ENCODE measurements at places on chromosomes 5 and 9.

DNA sequence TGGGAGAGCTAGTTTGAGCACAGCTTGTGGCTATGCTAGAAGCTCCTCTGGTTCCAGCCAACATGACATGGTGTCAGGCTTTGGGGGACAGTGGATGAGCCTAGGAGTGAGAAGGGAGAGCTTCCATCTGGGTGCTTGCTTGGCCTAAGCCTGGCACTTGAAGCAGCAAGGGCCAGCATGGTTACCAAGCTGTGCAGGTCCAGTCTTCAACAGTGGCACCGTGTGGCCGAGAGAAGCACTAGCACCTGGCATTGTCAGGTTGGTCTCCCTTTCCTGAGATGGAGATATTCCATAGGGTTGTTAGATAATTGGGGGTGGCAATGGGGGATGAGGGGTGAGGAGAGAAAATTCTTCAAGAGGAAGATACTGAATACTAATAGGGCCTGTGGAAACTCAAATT lies 261.9 kb downstream of the PBX3 start:
- no peak for DNase-seq

DNA sequence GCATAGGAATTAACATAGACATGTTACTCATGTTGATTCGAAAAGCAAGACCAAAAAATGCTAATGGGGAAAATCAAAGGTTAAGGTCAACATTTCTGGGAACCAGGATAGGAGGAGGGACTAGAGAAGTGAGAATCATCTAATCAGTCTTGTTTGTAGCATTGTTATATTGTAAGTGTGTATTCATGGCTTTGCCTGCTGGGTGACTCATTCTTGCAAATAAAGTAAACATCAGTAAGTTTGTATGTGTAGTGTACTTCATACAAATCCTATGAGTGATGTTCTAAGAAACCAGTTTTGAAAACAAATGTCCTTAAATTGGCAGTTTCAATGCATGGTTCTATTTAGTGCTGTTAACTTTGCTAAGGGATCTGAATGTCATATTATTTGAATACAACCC lies 79.0 kb upstream of the TMEM252 start:
- no peak for DNase-seq

DNA sequence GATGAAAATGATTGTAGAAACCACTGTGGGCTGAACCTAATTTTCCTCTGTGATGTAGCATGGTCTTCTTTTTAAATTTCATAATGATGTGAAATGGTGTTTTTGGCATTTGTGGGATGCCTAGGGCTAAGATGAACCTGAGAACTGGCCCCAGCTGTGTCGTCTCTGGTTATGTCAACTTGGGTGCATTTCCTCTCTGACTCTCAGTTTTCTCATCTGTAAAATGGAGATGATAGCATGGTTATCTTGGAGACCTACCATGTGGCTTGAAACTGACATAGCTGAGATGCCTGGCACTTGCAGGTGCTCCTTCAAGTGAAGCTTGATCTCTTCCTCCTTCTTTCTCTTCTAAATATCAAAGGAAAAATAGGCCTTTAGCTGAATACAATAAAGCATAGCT lies 77.8 kb downstream of the BOD1 start:
- DNase-seq, result no peak

GRCh38 chr9:132775720-132776119 lies 102.4 kb downstream of the AK8 start:
- DNase-seq, result no peak

GRCh38 chr5:39106322-39106721 lies 32.1 kb upstream of the RICTOR start:
- DNase-seq, result no peak

- DNase-seq, result no peak
These were observed 554 bp downstream of the JAK2 start for GRCh38 chr9:4985386-4986266.

- no peak for DNase-seq
These were observed 28.9 kb downstream of the GABRG2 start for GRCh38 chr5:162096448-162096847.

GRCh38 chr5:125703616-125704015 lies 719.6 kb upstream of the GRAMD2B start:
- DNase-seq, result no peak

GRCh38 chr5:175840050-175840841 lies 31.1 kb upstream of the CPLX2 start:
- no peak for DNase-seq

DNA sequence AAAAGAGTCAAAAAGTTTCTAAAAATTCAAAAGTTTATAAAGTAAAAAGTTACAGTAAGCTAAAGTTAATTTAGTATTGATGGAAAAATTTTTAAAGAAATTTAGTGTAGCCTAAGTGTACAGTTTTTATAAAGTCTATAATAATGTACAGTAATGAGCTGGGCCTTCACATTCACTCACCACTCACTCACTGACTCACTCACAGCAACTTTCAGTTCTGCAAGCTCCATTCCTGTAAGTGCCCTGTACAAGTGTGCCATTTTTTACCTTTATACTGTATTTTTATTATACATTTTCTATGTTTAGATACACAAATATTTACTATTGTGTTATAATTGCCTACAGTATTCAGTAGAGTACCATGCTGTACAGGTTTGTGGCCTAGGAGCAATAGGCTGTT lies 239.5 kb upstream of the MAP3K1 start:
- no peak for DNase-seq

DNA sequence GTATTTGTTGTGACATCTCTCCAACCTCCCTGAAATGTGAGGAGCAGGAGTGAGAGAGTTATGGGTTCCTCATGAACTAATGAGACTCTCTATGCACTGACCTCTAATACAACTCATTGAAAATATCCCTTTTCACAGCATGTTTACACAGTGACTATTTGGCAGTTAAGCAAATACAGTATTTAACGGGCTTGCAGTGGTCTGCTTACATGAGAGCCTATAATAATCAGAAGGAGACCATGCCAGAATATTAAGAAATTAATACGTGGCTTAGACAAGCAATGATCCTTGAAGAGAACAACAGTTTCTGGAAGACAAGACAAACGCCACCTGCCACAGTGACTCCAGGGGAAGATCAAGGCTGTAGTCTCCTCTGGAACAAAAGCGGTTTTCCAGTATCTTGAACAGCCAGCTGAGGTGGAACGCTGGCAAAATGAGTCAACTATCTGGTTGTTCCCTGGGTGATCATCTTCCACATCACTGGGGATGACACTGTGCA lies 424.5 kb downstream of the DMAC1 start:
- peak; percentile 11 for DNase-seq

GRCh38 chr9:81492710-81493447 lies 196.5 kb downstream of the TLE1 start:
- peak; percentile 86 for DNase-seq

DNA sequence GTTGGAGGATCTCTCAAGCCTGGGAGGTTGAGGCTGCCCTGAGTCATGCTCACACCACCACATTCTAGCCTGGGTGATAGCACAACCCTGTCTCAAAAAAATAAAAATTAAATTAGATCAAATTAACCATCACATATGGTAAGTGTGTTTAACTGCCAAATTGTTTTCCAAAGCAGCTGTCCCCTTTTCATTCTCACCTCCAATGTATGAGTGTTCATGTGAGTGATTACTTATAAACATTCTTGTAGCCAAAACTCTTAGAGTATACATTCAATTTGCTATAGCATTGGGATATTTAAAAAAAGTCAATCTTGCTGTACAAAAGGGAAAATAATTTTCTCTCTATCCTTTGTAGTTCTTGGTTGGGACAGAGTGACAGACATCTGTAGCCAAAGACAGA lies 53.4 kb upstream of the SNAPC3 start:
- no peak for DNase-seq

DNA sequence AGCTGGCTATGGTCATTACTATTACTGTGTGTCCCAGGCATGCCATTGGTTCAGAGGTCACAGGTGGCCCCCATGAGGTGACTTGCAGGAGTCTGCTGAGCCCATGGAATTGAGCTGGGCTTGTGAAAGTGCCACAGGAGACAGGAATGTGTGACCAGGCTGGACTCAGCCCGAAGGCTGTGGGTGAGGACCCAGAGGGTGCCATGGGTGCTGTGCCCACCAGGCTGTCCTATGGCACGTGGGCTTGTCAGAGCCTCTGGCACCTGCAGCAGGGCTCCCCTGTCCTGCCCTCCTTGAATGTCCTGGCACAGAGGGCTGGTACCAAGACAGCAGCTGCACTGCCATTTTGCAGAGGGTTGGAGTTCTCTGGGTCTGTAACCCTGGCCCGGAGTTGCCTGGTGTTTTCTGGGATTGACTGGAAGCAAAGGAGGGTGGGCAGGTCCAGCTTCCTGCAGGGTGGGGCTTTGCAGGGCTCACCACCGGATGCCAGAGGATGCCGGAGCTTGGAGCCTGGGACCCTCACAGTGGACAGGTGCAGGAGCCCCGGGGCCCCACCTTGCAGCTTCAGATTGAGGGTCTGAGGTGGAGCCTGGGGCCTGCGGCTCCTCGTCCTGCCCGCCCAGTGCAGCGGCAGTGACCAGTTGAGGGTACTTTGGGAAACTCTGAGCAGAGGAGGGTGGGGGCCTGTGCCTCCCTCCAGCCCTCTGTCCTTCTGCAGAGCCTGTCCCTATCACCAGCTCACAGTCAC lies 14.2 kb downstream of the COL5A1 start:
- DNase-seq, result no peak

GRCh38 chr9:112348257-112349007 lies 15.0 kb upstream of the PTBP3 start:
- peak; percentile 61 for DNase-seq

DNA sequence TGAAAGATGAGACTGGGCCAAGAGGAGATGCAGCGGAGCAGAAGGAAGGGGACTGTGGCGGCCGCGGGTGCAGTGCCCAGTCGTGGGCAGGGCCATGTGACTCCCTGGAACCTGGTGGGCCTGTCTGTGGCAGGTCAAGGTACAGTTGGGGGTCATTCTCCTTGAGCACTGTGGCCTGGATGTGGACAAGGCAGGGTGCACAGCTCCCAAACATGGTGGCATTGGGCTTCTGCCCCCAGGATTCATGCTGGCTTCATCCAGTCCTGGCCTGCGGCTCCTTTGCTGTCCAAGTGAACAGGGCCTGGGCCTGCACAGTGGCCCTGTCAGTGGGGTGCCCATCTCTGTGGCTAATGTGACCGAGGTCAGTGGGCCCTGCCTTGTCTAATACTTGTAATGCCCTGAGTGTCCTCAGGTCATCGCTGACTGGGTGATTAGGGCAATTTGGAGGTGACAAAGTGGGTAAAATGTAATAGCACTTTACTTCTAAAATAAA lies 39.9 kb downstream of the CEP72 start:
- no peak for DNase-seq

DNA sequence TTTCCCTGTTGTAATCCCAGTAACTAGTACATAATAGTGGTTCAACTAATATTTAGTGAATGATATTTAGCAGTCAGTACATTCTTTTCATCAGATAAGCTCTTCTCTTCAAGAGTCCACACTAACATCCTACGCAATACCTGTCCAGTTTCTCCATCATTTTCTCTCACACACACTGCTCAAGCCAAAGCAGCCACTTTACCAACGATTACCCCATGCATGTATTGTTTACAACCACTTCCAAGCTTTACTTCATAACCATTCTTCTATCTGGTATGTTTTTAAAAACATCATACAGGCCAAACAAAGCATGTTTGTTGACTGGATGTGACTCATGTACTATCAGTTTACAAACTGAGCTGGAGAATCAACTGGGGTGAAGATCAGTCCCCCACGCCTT lies 7.3 kb downstream of the UBTD2 start:
- DNase-seq, result no peak

DNA sequence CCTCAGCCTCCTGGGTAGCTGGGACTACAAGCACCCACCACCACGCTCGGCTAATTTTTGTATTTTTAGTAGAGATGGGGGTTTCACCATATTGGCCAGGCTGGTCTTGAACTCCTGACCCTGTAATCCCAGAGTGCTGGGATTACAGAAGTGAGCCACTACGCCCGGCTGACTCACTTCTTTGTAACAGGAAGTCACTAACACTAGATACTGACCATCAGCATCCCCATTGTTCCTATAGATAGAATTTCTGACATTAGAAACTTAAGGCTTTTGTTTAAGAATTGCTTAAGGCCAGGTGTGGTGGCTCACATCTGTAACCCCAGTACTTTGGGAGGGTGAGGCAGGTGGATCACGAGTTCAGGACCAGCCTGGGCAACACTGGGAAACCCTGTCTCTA lies 42.2 kb downstream of the LEAP2 start:
- DNase-seq, result no peak

DNA sequence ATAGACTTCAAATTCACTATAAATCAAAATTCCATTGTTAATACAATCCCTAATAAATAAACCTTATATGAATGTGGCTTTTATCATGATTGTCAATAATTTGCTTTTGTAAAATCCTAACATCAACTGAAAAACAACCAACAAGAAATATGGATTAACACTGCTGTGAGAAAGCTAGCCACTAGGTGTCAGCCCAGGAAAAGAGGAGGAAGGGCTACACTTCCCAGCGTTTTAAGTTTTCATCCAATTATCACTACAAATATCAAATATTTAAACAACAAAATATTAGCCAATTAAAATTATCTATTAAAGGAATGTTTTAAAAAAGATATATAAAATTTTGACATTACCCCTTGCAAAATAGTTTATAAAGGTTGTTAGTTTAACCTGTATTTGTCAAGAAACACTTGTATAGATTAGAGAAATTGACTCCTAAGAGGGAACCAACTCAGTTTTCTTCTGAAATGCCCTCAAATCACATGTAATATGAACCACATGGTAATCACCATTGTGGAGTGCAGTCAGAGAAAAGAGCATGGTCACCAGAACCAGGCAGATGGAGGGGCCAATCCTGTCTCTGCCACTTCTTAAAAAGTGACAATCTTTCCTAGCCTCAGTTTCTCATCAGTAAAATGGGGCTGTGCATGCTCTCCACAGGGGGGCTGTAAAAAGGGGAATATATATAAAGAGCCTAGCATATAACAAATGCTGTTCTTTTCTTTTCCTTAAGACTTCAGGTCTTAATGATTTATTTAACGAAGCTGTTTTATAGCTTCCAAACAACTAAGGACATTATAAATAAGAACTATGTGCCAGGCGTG lies 188.2 kb downstream of the CRB2 start:
- peak; percentile 22 for DNase-seq

DNA sequence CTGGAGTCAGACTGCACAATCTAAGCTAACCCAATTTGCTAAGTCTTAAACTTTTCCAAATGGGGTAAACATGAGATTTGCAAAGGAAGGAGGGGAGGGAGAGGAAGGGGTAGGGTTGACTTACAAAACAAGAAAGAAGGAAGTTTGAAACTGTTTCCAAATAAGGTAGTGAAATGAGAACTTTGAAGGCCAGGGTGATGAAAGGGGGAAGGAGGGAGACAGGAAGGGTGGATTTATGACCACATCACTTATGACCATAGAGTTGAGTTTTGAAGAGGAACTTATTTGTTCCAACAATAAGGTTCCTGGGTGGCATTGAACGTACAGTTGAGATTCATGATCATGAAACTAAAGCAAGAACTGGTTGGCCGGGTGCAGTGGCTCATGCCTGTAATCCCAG lies 72.5 kb upstream of the DAPK1 start:
- no peak for DNase-seq

- DNase-seq, result no peak
These were observed 81.9 kb upstream of the TLR4 start for GRCh38 chr9:117622347-117622746.

Measured in NCI-H2029 treated with DMSO at 0.1 percent for 48 hours (cell line).